ENCODE measurements at places on chromosomes 12 and 14.

GRCh38 chr12:123063535-123063934, 83.1 kb downstream of the ARL6IP4 start:
- DNase-seq: no peak
- H3K36me3 ChIP-seq: no peaks in the 10 kb centered on the region

DNA sequence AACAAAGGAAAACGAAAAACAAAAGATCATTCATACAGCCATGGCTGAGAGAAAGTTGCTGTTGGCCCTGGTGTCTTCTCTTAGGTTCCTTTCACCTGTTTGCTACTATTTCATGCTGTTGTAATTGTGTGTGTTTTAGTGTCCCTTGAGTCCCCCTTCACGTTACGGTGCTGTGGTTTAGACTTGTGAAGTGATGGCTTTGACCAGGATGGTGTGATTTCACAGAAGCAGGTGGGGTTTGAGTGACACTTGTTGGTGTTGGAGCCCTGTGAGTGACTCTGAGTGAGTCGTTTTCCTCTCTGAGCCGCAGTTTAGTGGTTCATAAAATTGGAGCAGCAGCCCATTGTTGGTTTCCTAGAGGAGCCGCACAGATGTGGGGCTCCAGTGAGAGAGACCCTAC, 635.4 kb downstream of the VRK1 start:
- H3K4me1 ChIP-seq: no peaks in the 10 kb centered on the region
- no peak overlapping the region for H3K27ac ChIP-seq
- no peaks in the 10 kb centered on the region for H3K36me3 ChIP-seq
- no peak overlapping the region for H3K4me3 ChIP-seq
- no peaks in the 10 kb centered on the region for H3K27me3 ChIP-seq
- DNase-seq: no peak

GRCh38 chr12:6360578-6361490, 14.5 kb downstream of the SCNN1A start:
- peaks cover 16% of the 10 kb centered on the region for H3K36me3 ChIP-seq
- peaks cover 47% of the 10 kb centered on the region for H3K4me1 ChIP-seq
- DNase-seq: no peak
- no peaks in the 10 kb centered on the region for H3K27me3 ChIP-seq
- H3K27ac ChIP-seq: no peak overlapping the region

- no peaks in the 10 kb centered on the region for H3K27me3 ChIP-seq
- H3K4me1 ChIP-seq: peaks cover 8% of the 10 kb centered on the region
- DNase-seq: no peak
- H3K4me3 ChIP-seq: no peak overlapping the region
- H3K27ac ChIP-seq: no peak overlapping the region
- H3K36me3 ChIP-seq: no peaks in the 10 kb centered on the region
Observed at GRCh38 chr12:93673084-93673483, 4.1 kb upstream of the CRADD start.

GRCh38 chr12:43653289-43653915, 101.4 kb upstream of the ADAMTS20 start:
- no peak overlapping the region for H3K27ac ChIP-seq
- H3K36me3 ChIP-seq: no peaks in the 10 kb centered on the region
- DNase-seq: no peak
- no peaks in the 10 kb centered on the region for H3K4me1 ChIP-seq
- H3K4me3 ChIP-seq: no peak overlapping the region
- no peaks in the 10 kb centered on the region for H3K27me3 ChIP-seq

DNA sequence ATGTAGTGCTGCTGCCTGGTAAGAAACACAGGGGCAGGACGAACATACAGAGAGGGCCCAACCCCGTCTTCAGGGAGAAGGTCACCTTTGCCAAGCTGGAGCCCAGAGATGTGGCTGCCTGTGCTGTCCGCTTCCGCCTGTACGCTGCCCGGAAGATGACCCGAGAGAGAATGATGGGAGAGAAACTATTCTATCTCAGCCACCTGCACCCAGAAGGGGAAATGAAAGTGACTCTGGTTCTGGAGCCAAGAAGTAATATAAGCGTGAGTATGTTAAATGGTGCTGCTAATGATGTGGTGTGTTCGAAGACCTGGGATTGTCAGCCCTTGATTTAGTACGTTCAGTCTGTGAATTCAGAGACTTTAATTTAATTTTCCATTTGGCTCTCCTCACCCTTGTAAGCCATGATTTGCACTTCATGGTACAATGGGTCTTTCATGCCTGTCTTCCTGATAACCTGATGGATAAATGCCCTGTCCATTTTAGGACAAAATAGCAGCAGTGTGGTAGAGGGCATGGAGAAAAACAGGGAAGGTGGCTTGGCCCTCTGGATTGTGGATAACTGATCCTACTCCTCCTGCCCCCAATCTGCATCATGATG, 318.9 kb downstream of the SNAPC1 start:
- H3K4me1 ChIP-seq: no peaks in the 10 kb centered on the region
- H3K36me3 ChIP-seq: no peaks in the 10 kb centered on the region
- no peak overlapping the region for H3K4me3 ChIP-seq
- no peak for DNase-seq
- H3K27ac ChIP-seq: no peak overlapping the region
- H3K27me3 ChIP-seq: no peaks in the 10 kb centered on the region

GRCh38 chr12:123983822-123984485, 10.9 kb downstream of the ZNF664 start:
- no peaks in the 10 kb centered on the region for H3K4me1 ChIP-seq
- no peak overlapping the region for H3K27ac ChIP-seq
- peak; percentile 52 for DNase-seq
- no peak overlapping the region for H3K4me3 ChIP-seq

DNA sequence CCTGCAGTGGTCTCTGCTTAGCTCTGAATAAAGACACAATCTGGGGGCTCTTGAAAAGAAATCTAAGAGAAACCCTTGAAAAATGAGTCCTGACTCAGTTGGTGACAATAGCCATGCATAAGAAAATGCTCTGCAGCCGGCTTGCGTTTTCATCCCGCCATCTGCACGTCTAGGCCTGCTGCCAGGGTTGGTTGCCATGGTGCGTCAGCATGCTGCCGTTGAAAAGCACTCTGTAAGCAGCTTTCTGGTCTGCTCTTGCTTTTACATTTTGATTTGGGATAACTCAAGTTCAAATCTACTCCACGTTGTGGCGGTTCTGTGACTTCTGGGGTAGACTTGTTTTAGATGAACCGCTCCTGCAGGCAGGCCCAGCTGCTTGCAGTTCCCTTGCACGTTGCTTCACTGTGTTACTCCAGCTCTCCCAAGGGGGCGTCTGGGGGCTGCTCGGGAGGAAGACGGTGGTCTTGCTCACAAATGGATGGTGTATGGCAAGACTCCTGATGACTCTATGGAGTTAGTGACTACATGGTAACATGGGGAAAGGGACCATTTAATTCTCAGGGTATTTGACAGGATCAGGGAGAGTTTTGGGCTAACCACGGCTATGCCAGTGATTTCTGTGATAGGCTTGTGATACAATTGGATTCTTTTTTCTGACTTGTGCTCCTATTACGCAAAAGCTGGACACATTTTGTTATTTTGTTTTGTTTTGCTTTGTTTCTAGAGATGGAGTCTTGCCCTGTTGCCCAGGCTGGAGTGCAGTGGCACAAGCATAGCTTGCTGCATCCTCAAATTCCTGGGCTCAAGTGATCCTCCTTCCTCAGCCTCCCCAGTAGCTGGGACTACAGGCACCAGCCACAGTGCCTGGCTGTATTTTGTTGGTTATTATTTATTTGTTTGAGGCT, 15.8 kb downstream of the WNT5B start:
- no peaks in the 10 kb centered on the region for H3K4me1 ChIP-seq
- H3K27me3 ChIP-seq: peaks cover 9% of the 10 kb centered on the region
- no peaks in the 10 kb centered on the region for H3K36me3 ChIP-seq
- no peak overlapping the region for H3K27ac ChIP-seq

GRCh38 chr14:65366802-65367565, 45.5 kb upstream of the FUT8 start:
- 0 out of 2 replicates have a peak, but pooled peaks cover 10% of the 10 kb centered on the region for H3K4me1 ChIP-seq
- H3K36me3 ChIP-seq: no peaks in the 10 kb centered on the region
- H3K27me3 ChIP-seq: no peaks in the 10 kb centered on the region
- H3K27ac ChIP-seq: no peak overlapping the region
- H3K4me3 ChIP-seq: no peak overlapping the region

- H3K4me3 ChIP-seq: no peak overlapping the region
- no peaks in the 10 kb centered on the region for H3K4me1 ChIP-seq
- H3K27ac ChIP-seq: no peak overlapping the region
- H3K36me3 ChIP-seq: peaks cover 7% of the 10 kb centered on the region
Observed at GRCh38 chr14:91482263-91483013, 27.7 kb downstream of the PPP4R3A start.

DNA sequence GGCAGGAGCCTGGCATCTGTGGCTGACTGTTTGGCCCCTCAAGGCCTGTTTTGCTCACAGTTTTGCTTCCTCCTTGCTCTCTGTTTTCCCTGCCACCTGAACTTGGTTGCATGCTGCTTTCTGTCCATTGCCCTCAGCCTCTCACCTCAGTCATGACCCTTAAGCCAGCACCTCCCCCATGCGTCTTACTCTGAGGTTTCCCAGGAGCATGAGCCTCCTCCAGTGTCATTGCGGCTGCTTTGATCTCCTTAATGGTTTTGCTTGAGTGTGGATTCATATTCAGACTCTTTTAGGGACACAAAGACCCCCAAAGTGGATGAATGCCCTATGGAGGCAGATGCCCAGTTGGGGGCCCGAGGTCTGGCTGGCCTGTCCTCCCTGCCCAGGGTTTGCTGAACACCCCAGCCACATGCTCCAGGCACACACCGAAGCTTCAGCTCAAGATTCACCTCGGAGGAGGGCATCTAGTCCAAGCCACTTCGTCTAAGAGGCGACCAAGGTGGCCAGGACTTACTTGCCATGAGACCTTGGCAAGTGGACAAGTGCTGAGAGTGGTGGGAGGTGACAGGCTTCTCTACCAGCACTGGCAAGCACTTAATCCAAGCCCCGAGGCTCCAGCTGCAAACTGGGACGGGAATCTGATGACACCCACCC, 95.4 kb upstream of the DIO3 start:
- no peak for DNase-seq
- no peaks in the 10 kb centered on the region for H3K27me3 ChIP-seq
- H3K36me3 ChIP-seq: peaks cover 6% of the 10 kb centered on the region
- H3K4me3 ChIP-seq: no peak overlapping the region
- no peak overlapping the region for H3K27ac ChIP-seq
- peaks cover 9% of the 10 kb centered on the region for H3K4me1 ChIP-seq

DNA sequence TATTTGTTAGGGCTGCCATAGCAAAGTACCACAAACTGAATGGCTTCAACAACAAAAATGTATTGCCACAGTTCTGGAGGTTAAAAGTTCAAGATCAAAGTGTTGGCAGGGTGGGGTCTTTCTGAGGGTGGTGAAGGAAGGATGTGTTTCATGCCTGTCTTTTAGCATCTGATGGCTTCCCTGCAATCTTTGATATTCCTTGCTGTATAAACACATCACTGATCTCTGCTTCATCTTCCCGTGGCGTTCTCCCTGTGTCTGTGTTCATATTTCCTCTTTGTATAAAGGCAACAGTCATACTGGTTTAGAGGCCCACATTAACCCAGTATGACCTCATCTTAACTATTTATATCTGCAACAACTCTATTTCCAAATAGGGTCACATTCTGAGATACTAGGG, 167.5 kb downstream of the BTG1 start:
- no peak overlapping the region for H3K27ac ChIP-seq
- no peaks in the 10 kb centered on the region for H3K4me1 ChIP-seq
- H3K4me3 ChIP-seq: no peak overlapping the region
- no peak for DNase-seq
- no peaks in the 10 kb centered on the region for H3K36me3 ChIP-seq

GRCh38 chr12:87815771-87816585, 213.2 kb downstream of the C12orf50 start:
- DNase-seq: no peak
- H3K27ac ChIP-seq: no peak overlapping the region
- H3K27me3 ChIP-seq: no peaks in the 10 kb centered on the region
- H3K36me3 ChIP-seq: no peaks in the 10 kb centered on the region

- peaks cover 11% of the 10 kb centered on the region for H3K4me1 ChIP-seq
- H3K27me3 ChIP-seq: no peaks in the 10 kb centered on the region
- peak overlapping the region; percentile 77 for H3K4me3 ChIP-seq
- no peak for DNase-seq
Observed at GRCh38 chr12:53502331-53502730, 1.2 kb downstream of the TARBP2 start.

GRCh38 chr12:54661048-54661447, 12.9 kb upstream of the DCD start:
- H3K36me3 ChIP-seq: no peaks in the 10 kb centered on the region
- H3K4me3 ChIP-seq: no peak overlapping the region
- peaks cover 36% of the 10 kb centered on the region for H3K27me3 ChIP-seq
- H3K27ac ChIP-seq: no peak overlapping the region
- H3K4me1 ChIP-seq: no peaks in the 10 kb centered on the region
- DNase-seq: no peak

GRCh38 chr14:95364481-95365209, 44.9 kb upstream of the CLMN start:
- no peaks in the 10 kb centered on the region for H3K36me3 ChIP-seq
- no peak overlapping the region for H3K4me3 ChIP-seq
- no peak overlapping the region for H3K27ac ChIP-seq
- no peaks in the 10 kb centered on the region for H3K27me3 ChIP-seq
- DNase-seq: no peak
- H3K4me1 ChIP-seq: no peaks in the 10 kb centered on the region

DNA sequence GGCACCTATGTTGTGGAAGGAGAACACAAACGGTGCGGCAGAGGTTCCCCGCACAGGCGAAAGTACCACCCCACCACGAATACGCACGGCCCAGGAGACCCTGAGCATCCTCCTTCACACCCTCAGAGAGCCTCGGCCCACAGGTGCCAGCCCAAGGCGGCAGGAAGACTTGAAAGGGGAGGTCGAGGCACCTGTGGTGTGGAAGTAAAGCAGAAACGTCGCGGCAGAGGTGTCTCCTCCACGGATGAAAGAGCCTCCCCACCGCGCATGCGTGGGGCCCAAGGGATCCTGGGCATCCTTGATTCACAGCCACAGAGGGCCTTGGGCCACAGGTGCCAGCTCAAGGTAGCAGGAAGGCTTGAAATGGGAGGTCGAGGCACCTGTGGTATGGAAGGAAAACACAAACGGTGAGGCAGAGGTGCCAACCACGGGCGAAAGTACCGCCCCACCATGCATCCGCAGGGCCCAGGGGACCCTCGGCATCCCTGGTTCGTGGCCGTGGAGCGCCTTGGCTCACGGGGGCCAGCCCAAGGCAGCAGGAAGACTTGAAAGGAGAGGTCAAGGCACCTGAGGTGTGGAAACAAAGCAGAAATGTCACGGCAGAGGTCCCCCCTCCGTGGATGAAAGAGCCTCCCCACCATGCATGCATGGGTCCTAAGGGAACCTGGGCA, 380.1 kb downstream of the ALG10 start:
- no peaks in the 10 kb centered on the region for H3K4me1 ChIP-seq
- H3K4me3 ChIP-seq: no peak overlapping the region
- peaks cover 83% of the 10 kb centered on the region for H3K27me3 ChIP-seq
- no peaks in the 10 kb centered on the region for H3K36me3 ChIP-seq
- no peak overlapping the region for H3K27ac ChIP-seq

GRCh38 chr14:99345472-99345871, 73.5 kb upstream of the BCL11B start:
- H3K4me3 ChIP-seq: no peak overlapping the region
- no peak for DNase-seq
- no peak overlapping the region for H3K27ac ChIP-seq
- H3K4me1 ChIP-seq: no peaks in the 10 kb centered on the region
- H3K27me3 ChIP-seq: peaks cover 48% of the 10 kb centered on the region

GRCh38 chr14:58540749-58541632, 96.8 kb upstream of the DACT1 start:
- no peak overlapping the region for H3K4me3 ChIP-seq
- H3K4me1 ChIP-seq: no peaks in the 10 kb centered on the region
- no peak for DNase-seq

Data from PC-9 (cell line).